Progenitor cell of endocrine pancreas (in vitro differentiated cells): ENCODE measurements at places on chromosomes 4 and X. TPM values are rescaled to one million over a fixed set of nuclear protein-coding genes. Genes with fewer than 3 reads are reported as not detected.

Gene ETDA
- total RNA-seq, result not detected in 2 replicates

Gene RAB41
- not detected in 2 replicates for total RNA-seq

Gene USP51
- 8.1 and 8.6 TPM in 2 replicates for total RNA-seq

Gene NXF2
- total RNA-seq, result 2.6 TPM in 1 of 2 replicates, not detected in the other

Gene PCDH18
- 6.4 and 8.4 TPM in 2 replicates for total RNA-seq

- H3K27ac ChIP-seq, result no peak overlapping the region
- no peak for DNase-seq
- H3K36me3 ChIP-seq, result no peaks in the 10 kb centered on the region
- H3K27me3 ChIP-seq, result peaks cover 8% of the 10 kb centered on the region
- H3K4me3 ChIP-seq, result no peak overlapping the region
Measured at GRCh38 chr4:173991316-173991715, 292.2 kb downstream of the FBXO8 start.

- no peak for DNase-seq
- H3K36me3 ChIP-seq, result peaks cover 2% of the 10 kb centered on the region
- peaks cover 2% of the 10 kb centered on the region for H3K4me1 ChIP-seq
- no peaks in the 10 kb centered on the region for H3K27me3 ChIP-seq
- H3K27ac ChIP-seq, result no peak overlapping the region
Measured at GRCh38 chr4:4559596-4559995, 17.7 kb upstream of the STX18 start.

DNA sequence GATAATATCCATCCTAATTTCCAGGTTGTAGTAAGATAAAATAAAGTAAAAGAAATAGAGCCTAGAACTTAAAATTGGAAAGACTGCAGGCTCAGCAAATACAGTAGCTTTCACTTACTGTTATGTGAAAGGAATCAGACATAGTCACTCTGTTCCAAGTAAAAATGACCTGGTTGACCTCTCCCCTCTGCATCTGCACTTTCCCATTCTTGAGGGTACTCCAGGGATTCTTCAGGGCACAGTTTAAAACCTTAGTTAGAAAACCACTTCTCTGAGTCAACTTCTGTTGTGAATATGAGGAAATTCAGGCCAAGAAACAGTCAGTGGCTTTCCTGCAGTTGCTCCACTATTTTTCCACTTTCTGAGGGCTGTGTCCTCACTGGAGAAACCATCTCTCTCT, 42.9 kb downstream of the FRAS1 start:
- no peaks in the 10 kb centered on the region for H3K27me3 ChIP-seq
- H3K4me1 ChIP-seq, result no peaks in the 10 kb centered on the region
- DNase-seq, result no peak
- H3K4me3 ChIP-seq, result no peak overlapping the region
- H3K36me3 ChIP-seq, result peaks cover 59% of the 10 kb centered on the region

GRCh38 chr4:147975933-147976928, 244.3 kb downstream of the ARHGAP10 start:
- H3K36me3 ChIP-seq, result peaks cover 3% of the 10 kb centered on the region
- H3K4me3 ChIP-seq, result no peak overlapping the region
- no peak overlapping the region for H3K27ac ChIP-seq
- DNase-seq, result no peak
- no peaks in the 10 kb centered on the region for H3K4me1 ChIP-seq

- H3K36me3 ChIP-seq, result no peaks in the 10 kb centered on the region
- no peak overlapping the region for H3K4me3 ChIP-seq
- H3K4me1 ChIP-seq, result peaks cover 7% of the 10 kb centered on the region
- no peaks in the 10 kb centered on the region for H3K27me3 ChIP-seq
- DNase-seq, result no peak
- H3K27ac ChIP-seq, result no peak overlapping the region
Measured at GRCh38 chr4:136935871-136936270, 596.4 kb downstream of the PCDH18 start.

DNA sequence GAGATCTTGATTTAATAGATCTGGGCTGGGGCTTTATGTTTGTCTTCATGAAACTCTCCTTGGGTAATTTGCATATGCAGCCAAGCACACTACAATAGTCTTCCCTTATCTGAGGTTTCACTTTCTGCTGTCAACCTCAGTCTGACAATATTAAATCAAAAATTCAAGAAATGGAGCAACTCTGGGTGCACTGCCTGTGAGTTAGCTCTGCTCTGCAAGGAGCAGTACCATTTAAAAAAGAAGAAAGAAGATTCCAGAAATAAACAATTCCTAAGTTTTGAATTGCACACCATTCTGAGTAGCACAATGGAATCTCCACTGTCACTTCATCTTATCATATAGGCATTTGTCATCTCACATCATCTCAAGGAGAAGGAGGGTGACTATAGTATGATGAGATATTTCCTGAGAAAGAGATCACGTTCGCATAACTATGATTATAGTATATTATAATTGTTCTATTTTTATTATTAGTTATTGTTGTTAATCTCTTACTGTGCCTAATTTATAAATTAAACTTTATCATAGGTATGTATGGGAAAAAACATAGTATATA, 9.4 kb downstream of the FNIP2 start:
- no peak for DNase-seq

DNA sequence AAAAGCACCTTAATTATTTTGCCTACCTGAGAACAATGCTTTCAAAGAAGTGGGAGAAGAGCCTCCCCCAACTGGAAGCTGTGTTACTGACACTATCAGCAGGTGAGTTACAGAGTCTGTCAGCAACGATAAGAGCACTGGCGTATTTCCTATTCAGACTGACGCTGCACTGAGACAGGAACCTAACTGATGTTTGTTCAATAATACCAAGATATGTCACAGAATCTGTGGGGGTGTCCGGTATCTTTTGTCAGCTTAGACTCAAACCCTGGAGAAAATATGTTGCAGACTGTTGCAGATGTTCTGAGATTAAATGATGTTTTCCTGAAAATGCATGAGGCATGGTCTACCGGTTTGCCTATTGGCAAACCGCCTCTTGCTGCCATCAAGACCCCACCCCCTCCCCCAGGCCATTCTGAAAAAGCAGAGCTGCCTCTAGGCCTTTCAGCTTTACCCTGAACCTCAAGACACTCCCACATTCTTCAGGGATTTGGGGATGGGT, 115.2 kb upstream of the KIT start:
- no peak overlapping the region for H3K27ac ChIP-seq
- H3K36me3 ChIP-seq, result no peaks in the 10 kb centered on the region
- H3K27me3 ChIP-seq, result peaks cover 24% of the 10 kb centered on the region
- H3K4me3 ChIP-seq, result no peak overlapping the region
- H3K4me1 ChIP-seq, result peaks cover 26% of the 10 kb centered on the region
- no peak for DNase-seq

DNA sequence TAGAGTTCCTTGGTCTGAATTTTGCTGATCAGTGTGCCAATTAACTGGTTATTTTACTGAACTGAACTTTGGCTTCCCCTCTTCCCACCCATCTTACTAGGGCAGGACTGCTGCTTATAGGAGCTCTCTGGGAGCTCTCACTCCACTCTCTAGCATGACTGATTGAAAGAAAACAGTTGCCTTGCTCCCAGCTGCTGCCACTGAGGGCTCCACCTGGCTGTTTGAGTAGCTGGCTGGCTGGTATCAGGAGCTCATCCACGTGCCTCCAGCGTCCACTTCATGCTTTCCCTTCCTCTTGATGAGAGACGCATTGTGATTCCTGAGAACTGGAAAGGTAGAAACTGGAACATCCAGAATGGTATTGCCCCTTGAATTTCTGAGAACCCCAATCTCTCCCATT, 73.0 kb upstream of the KLHL13 start:
- peaks cover 9% of the 10 kb centered on the region for H3K4me1 ChIP-seq
- peak overlapping the region; percentile 13 for H3K27ac ChIP-seq
- no peaks in the 10 kb centered on the region for H3K27me3 ChIP-seq
- no peak overlapping the region for H3K4me3 ChIP-seq

DNA sequence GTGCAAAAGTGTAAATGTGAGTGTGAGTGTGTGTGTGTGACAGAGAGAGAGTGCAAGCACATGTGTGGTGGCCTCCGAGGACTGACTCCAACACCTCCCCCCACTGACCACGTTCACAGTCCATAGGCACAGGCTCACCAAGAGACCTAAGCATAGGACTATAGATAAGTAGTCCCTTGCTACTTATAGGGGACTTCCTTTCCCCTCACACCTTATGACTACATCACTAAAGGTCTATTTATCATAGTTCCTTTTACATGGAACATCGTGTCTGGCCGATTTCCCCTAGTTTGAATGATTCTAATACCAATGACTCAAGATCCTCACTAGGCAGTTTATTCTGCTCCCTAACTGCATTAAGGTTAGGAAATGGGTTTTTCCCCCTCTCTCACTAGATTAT, 17.8 kb downstream of the FRMPD3 start:
- H3K27ac ChIP-seq, result no peak overlapping the region
- H3K4me3 ChIP-seq, result no peak overlapping the region
- no peaks in the 10 kb centered on the region for H3K36me3 ChIP-seq

DNA sequence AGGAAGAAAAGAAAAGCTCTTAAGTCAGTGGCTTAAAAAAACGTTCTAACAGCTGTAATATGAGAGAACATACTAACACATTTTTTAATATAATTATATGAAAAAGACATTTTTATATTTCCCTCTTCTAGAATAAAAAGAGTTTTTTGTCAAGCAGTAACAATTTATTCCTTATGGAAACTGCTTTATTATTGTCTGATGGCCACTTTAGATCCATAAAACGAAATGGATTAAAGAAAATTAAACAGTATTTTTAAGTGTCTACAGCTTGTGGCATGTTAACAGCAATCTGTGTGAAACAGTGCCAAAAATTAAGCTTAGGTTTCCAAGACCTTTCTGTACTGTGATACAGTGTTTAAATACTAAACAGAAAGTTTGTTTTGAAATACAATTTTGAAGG, 55.5 kb upstream of the TENM3 start:
- H3K4me3 ChIP-seq, result no peak overlapping the region
- H3K4me1 ChIP-seq, result peaks cover 2% of the 10 kb centered on the region
- H3K27me3 ChIP-seq, result peaks cover 3% of the 10 kb centered on the region

- H3K4me3 ChIP-seq, result no peak overlapping the region
- H3K36me3 ChIP-seq, result no peaks in the 10 kb centered on the region
- H3K27ac ChIP-seq, result no peak overlapping the region
- no peak for DNase-seq
- peaks cover 15% of the 10 kb centered on the region for H3K27me3 ChIP-seq
Measured at GRCh38 chrX:136493011-136493410, 4.4 kb upstream of the HTATSF1 start.

- H3K4me3 ChIP-seq, result no peak overlapping the region
- no peaks in the 10 kb centered on the region for H3K4me1 ChIP-seq
- H3K27me3 ChIP-seq, result no peaks in the 10 kb centered on the region
- H3K36me3 ChIP-seq, result no peaks in the 10 kb centered on the region
Measured at GRCh38 chrX:78375894-78376293, 48.5 kb upstream of the CYSLTR1 start.

GRCh38 chr4:24186466-24186865, 296.6 kb upstream of the PPARGC1A start:
- H3K36me3 ChIP-seq, result no peaks in the 10 kb centered on the region
- H3K27me3 ChIP-seq, result peaks cover 5% of the 10 kb centered on the region
- DNase-seq, result no peak
- no peak overlapping the region for H3K27ac ChIP-seq
- H3K4me3 ChIP-seq, result no peak overlapping the region

DNA sequence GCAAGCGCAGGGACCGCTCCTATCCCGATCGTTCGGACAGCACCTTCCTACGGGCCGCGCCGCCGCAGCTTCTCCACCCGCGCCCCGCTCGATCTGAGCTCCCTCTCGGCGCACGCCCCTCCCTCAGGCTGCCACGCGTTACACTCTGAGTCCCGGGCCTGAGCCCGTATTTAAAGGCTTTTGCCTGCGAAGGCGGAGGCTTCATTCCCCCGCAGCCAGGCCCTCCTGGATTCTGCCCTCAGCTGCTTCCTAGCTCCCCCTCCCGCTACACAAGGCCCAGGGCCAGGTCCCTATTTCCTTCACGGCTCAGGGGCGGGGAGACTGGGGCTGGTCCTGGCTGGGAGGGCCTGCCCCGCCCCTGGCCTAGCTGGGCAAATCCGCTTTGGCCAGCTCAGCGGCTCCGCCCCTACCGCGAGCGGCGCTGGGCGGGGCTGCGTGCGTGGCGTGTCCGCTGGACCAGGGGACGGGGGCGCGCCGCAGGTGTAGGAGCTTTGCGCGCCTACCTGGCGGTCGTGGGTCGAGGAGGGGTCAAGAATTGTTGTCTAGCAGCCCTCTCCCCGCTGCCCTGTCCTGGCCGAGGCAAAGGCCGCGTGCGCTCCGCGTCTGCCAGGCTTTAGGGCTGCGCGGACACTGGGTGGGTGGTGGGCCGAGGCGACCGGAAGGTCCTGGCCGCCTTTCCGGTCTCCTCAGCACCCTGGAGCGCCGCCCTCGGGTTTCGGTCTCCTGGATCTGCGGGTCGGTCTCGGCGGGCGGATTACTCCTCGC, at the start of gene UGDH:
Gene UGDH, minus strand, starts transcription at position 144 of the 765 bp plus-strand sequence. CDS start 5,927 bp downstream, outside the sequence.
- H3K4me1 ChIP-seq, result peaks cover 23% of the 10 kb centered on the region
- H3K36me3 ChIP-seq, result peaks cover 38% of the 10 kb centered on the region
- no peaks in the 10 kb centered on the region for H3K27me3 ChIP-seq
- DNase-seq, result peak; percentile 96
- peak within 1 kb of the TSS; percentile 99 for H3K4me3 ChIP-seq

- no peak overlapping the region for H3K4me3 ChIP-seq
- H3K27me3 ChIP-seq, result no peaks in the 10 kb centered on the region
- DNase-seq, result no peak
- peaks cover 11% of the 10 kb centered on the region for H3K36me3 ChIP-seq
- no peak overlapping the region for H3K27ac ChIP-seq
Measured at GRCh38 chr4:71713611-71714203, 70.2 kb downstream of the GC start.

DNA sequence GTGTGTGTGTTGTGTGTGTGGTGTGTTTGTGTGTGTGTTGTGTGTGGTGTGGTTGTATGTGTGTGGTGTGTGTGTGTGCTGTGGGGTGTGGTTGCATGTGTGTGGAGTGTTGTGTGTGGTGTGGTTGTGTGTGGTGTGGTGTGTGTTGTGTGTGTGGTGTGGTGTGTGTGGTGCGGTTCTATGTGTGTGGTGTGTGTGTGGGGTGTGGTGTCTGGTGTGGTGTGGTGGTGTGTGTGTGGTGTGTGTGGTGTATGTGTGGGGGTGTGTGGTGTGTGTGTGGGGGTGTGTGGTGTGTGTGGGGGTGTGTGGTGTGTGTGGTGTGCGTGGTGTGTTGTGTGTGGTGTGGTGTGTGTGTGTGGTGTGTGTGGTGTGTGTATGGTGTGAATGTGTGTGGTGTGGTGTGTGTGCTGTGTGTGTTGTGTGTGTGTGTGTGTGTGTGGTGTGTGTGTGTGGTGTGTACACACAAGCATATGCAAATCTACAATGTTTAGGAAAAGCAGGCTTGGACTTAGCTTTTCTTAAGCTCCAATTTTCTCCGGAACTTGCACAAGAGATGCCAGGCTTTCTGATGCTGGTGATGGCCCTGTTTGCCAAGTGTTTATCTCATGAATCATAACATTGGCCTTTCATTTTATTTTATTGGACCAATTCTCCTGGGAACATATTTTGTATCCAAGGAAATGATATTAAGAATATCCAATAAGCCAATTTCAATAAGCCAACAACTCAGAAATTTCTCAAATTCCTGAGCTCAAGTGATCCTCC, 148.7 kb downstream of the SPATA18 start:
- no peak overlapping the region for H3K27ac ChIP-seq
- no peaks in the 10 kb centered on the region for H3K27me3 ChIP-seq
- no peaks in the 10 kb centered on the region for H3K36me3 ChIP-seq
- H3K4me3 ChIP-seq, result no peak overlapping the region
- DNase-seq, result no peak
